ENCODE measurements at places on chromosomes 3 and 15.
A peak's percentile ranks its signal among the peaks of the same experiment; 100 is the strongest.

DNA sequence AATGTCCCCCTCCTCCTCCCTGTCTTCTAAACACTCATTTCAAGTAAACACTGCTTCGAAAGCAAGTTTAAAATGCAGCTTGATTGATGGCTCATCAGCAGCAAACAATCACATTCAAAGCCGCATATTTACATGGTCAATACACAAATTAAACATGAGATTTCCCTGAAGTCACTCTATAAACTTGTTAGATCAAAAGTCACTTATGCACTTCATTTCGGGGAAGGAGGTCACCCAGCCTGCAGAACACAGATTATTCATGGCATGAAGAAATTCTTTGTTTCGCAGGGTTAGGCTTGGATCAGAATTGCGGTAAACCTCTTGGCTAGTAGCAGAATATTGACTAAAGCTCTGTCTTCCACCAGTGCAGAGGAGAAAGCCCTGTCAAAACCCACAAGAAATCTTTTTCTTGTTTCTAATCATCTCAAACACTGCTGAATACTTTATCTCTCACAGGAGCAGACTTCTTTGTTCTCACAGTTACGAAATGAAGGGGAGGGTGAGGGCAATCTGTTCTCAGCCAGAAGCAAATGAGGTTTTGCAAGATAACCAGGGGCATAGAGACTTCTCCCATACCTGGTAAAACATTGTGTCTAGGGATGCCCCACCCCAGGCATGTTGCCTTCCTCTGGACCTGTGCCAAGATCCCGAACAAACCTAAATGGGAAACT, 133.3 kb upstream of the CHL1 start:
- no peak for DNase-seq

DNA sequence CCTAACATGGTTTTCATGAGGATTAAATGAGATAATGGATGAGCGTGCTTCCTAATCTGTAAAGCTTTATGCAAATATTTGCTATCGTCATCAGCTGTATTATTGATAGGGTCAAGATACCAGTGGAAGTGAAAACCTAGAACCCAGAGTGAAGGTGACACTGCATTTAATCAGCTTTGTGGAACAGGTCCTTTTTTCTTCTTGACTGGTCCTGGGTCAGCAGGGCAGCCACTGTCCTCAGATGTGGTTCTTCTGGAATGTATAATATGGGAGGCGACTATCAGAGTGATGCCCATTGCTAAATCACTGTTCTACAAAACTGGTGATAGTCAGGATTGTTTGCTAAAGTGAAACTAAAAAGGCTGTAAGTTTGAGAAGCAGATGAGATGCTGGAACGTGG, 41.4 kb downstream of the SORD start:
- no peak for DNase-seq

DNA sequence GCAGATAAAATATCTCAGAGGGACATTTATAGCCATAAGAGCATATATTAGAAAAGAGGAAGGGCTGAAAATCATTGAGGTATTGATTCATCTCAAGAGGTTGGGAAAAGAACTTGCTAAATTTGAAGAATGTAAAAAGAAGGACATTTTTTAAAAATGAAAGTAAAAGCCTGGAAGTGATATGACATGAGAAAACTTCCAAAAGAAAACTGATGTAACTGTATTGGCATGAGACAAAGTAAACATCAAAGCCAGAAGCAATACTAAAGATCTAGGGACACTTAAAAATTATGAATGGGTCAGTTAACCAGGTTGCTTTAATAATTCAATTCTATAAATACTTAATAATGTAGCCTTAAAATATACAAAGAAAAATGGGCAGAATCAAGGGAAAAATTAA, 31.9 kb downstream of the CEP63 start:
- DNase-seq: no peak

DNA sequence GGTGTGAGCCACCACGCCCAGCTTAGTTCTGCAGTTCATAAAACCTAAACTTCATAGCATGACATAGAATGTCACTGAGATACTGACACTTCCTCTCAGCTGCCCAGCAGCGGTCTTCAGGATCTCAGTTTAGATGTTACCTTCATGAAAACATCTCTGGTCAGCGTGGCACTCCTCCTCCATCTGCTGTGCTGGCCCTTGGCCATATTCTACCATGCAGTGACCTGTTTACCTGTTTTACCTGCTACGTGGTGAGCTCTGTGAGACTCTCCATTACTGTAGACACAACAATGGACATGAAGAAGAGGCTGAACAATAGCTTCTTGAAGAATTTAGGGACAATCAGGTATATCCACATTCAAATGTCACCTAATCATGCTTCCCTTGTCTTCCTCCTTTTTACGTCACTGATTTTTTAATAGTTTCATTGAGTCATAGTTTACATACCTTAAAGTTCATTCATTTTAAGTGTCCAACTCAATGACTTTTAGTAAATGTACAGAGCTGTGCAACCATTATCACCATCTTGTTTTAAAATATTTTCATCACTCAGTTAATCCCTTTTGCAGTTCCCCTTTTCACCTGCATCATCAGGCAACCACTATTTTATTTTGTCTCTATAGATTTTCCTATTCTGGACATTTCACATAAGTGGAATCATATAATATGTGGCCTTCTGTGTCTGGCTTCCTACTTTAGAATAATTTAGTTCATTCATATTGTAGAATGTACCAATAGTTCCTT, 32.2 kb upstream of the PTPN23 start:
- DNase-seq: no peak

GRCh38 chr3:155791190-155791589, 14.9 kb downstream of the C3orf33 start:
- no peak for DNase-seq

GRCh38 chr3:49316696-49317457, 23.0 kb downstream of the USP4 start:
- no peak for DNase-seq

- DNase-seq: peak; percentile 96
Measured at GRCh38 chr15:101127506-101128076, 124.3 kb downstream of the CHSY1 start.

- DNase-seq: peak; percentile 30
Measured at GRCh38 chr3:10437995-10438901, 67.1 kb downstream of the ATP2B2 start.

- DNase-seq: no peak
Measured at GRCh38 chr15:70347321-70348225, 249.9 kb upstream of the TLE3 start.

DNA sequence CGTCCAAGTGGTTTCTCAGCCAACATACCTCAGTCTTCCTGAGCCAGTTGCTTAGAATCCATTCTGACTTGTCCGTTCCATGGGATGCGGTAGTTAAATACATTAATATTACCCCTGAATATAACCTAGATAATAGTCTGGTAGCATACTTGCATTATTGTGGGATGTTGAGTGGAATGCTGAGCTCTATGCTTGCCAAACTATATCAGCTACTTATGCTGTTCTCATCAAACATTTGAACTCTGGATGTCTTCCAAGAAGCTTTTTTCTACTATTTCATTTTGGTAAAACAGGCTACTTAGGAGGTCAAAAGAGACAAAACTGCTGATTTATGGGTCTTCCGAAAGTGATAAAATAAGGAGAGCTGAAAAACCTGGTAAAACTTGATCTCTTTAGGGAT, 429.5 kb downstream of the NAALADL2 start:
- DNase-seq: no peak

DNA sequence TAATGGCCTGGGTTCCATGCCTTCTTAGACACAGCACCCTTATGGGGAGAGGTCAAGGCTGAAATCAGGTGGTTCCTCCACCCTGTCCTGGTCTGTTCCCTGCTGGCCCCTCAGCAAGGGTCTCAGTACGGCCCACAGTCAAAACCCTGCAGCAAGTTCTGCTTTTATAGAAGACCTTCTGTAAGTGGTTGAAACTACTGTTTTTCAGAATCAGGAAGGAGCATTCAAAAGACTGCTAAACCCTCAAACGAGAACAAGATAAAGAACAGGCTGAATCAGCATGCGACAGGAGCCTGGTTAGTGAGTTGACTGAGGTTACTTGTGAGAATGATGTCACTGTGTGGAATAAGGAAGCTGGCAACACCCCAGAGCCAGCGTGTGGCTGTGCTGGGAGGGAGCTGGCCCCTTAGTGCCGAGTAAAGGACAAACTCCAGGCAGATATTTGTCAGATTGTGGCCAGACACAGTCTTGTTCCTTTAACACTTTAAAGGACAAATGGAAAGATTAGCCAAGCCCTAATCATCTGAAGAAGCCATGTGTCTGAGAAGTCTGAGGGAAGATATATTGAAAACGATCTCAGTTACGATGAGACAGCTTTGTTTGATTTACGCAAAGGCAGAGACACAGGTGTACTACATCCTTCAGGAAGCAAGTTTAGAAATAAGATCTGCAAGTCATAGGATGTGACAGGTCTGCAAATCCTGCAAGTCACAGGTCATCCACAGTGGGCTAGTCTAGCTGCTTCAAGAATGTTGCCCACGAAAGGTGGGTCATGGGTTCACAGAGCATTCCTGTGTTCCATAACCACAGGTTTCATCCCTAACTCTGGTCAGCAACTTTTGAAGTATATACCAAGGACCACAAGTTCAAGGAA, 54.0 kb downstream of the B3GNT5 start:
- DNase-seq: peak; percentile 42

DNA sequence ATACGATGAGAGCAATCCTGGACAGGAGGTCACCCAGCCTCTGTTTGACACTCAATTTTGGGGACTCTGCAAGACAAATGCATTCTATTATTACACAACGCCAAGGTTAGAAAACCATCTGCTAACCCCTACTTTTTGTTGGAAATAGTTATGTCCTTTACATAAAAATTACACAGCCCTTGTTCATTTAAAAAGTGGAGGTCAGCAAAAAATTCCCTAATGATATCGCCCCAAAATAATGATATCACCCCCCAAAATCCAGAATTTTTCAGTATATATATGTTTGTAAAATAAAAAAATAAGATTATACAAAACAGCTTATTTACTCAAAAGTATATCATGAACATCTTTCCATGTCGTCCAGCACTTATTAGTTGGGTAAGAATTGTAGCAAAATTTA, 11.4 kb downstream of the ROPN1 start:
- no peak for DNase-seq

DNA sequence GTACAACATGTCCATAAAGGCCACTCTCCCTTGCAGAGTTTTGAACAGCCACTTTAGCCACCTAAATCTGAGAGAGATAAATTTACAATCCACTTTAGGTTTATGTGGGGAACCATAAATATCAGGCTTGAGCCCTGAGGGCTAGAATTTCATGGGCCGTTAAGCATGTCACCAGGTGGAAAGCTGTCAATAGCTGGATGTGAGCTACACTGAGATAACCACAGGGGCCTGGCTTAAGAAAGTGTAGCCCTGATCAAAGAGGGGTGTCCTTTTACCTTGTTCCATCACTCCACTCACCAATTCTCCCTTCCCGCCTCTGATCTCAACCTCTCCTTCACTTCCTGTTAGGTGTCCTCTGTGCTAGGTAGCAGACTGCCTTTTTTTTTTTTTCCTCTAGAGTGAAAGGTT, 172.8 kb upstream of the ICE2 start:
- DNase-seq: no peak

Data from right hindlimb (tissue), 1 donor.